MCF 10A (cell line): ENCODE measurements at places on chromosomes 5 and 9.

DNA sequence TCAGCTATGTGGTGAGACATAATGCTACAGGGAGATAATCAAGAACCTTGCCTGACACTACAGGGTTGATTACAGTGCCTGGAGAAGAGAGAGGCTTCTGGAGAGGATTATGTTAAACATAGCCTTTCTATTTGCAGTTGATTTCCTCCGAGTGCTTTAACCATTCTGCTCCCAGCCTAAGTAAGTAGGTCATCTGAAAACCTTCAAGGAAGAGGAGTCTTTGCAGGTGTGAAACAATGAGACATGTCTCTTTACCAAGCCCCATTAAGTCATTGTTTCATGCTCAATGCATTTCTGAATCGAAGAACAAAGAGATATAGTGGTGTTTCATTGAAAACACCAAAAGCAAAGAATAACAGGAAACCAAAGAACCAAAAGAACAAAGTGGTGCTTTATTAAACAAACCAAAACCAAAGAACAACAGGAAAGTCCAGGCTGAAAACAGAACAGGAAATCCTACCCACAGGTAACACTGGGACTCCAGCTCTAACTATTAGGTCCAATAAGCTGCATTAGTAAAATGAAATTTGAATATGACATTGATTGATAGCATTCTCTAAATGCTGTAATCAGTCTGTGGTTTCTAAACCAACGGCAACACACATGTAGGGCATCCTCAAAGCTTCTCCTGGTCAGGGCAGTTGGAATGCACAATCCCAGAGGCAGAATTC, 113.3 kb upstream of the SPATA31D4 start:
- DNase-seq = no peak
- no peak overlapping the region for H3K4me3 ChIP-seq
- no peaks in the 10 kb centered on the region for H3K27me3 ChIP-seq
- H3K27ac ChIP-seq = no peak overlapping the region

- H3K4me1 ChIP-seq = peaks cover 12% of the 10 kb centered on the region
- peaks cover 55% of the 10 kb centered on the region for H3K36me3 ChIP-seq
- H3K27me3 ChIP-seq = no peaks in the 10 kb centered on the region
- peak overlapping the region; percentile 44 for H3K27ac ChIP-seq
These were observed 18.4 kb downstream of the ZNF346 start for GRCh38 chr5:177040814-177041420.

DNA sequence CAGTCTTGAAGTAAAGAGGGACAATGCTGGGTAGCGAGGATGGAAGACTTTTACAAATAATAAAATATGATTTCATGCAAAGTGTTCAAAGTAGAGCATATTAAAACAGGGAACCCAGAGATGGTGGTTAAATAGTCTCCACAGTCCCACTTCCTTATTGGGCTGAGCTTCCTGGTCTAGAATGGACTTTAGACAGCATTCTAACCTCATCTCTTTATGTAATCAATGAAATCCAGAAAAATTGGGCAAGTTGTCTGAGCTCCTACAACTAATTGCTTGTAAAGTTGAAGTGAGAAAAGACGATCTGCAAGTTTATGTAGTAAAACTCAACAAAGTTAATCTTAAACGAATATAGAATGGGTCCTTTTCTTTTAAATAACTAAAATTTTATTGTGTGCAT, 328.9 kb downstream of the PJA2 start:
- peaks cover 7% of the 10 kb centered on the region for H3K4me1 ChIP-seq
- H3K27ac ChIP-seq = no peak overlapping the region

DNA sequence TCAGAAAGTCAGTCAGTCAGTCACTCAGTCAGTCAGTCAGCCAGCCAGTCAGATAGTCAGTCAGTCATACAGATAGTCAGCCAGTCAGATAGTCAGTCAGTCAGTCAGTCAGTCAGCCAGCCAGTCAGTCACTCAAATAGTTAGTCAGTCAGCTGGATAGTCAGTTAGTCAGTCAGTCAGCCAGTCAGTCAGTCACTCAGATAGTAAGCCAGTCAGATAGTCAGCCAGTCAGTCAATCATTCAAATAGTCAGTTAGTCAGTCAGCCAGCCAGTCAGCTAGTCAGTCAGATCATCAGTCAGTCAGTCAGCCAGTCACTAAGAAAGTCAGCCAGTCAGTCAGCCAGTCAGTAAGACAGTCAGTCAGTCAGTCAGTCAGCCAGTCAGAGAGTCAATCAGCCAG, 477.1 kb downstream of the AGTPBP1 start:
- DNase-seq = no peak
- H3K27ac ChIP-seq = no peak overlapping the region
- no peaks in the 10 kb centered on the region for H3K4me1 ChIP-seq
- no peaks in the 10 kb centered on the region for H3K27me3 ChIP-seq

DNA sequence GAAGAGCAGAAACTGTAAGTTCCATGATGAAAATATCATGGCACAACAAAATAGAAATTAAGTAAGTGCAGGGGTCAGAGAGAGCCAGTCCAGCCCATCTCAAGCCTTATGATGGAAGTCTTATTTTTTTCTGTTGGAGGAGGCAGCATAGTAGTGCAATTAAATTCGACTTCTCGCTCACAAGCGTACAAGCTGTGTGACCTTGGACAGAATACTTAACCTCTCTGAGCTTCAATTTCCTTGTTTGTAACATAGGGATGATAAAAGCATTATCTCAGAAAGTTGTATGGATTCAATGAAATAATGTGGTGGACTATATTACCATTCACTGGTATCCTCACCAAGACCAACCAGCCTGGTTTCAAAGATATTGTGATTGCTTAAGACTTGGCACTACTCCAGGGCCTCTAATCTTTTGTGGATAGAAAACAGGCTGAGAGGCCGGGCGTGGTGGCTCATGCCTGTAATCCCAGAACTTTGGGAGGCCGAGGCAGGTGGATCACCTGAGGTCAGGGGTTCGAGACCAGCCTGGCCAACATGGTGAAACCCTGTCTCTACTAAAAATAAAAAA, 26.8 kb upstream of the MVB12B start:
- H3K27ac ChIP-seq = no peak overlapping the region
- H3K27me3 ChIP-seq = peaks cover 11% of the 10 kb centered on the region
- H3K4me1 ChIP-seq = no peaks in the 10 kb centered on the region

- no peaks in the 10 kb centered on the region for H3K4me1 ChIP-seq
- H3K4me3 ChIP-seq = no peak overlapping the region
- H3K27me3 ChIP-seq = peaks cover 7% of the 10 kb centered on the region
- DNase-seq = no peak
- H3K36me3 ChIP-seq = no peaks in the 10 kb centered on the region
These were observed 140.6 kb downstream of the C5orf15 start for GRCh38 chr5:133827830-133828229.

GRCh38 chr5:170623576-170624181, 119.9 kb downstream of the KCNIP1 start:
- DNase-seq = peak; percentile 78
- no peak overlapping the region for H3K4me3 ChIP-seq
- no peaks in the 10 kb centered on the region for H3K36me3 ChIP-seq
- H3K27me3 ChIP-seq = peaks cover 27% of the 10 kb centered on the region
- H3K27ac ChIP-seq = no peak overlapping the region

DNA sequence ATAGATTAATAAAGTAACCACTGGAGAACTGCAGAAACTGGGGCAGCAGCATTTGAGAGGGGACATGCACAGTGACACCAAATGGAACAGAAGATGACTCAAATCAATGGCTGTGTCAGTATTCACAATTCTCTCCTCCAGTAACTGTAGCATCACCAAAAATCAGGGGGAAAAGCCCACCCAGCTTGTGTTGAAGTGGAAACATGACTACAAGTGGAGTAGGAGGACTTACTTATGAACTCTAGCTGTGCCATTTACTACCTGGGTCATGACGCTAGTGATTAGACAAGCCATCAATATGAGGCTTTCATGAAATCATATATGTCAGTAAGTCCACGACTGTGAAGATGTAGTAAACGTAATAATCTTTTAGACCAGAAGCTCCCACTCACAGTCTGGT, 199.8 kb upstream of the PTGER4 start:
- no peaks in the 10 kb centered on the region for H3K36me3 ChIP-seq
- no peak for DNase-seq
- peaks cover 10% of the 10 kb centered on the region for H3K4me1 ChIP-seq
- no peaks in the 10 kb centered on the region for H3K27me3 ChIP-seq

- H3K36me3 ChIP-seq = no peaks in the 10 kb centered on the region
- H3K27ac ChIP-seq = no peak overlapping the region
- DNase-seq = no peak
- no peaks in the 10 kb centered on the region for H3K27me3 ChIP-seq
These were observed 26.7 kb upstream of the XPA start for GRCh38 chr9:97723819-97724218.

- no peaks in the 10 kb centered on the region for H3K36me3 ChIP-seq
- H3K4me3 ChIP-seq = no peak overlapping the region
- no peak overlapping the region for H3K27ac ChIP-seq
- no peaks in the 10 kb centered on the region for H3K4me1 ChIP-seq
- H3K27me3 ChIP-seq = no peaks in the 10 kb centered on the region
These were observed 319.3 kb downstream of the TLE1 start for GRCh38 chr9:81370096-81370495.

DNA sequence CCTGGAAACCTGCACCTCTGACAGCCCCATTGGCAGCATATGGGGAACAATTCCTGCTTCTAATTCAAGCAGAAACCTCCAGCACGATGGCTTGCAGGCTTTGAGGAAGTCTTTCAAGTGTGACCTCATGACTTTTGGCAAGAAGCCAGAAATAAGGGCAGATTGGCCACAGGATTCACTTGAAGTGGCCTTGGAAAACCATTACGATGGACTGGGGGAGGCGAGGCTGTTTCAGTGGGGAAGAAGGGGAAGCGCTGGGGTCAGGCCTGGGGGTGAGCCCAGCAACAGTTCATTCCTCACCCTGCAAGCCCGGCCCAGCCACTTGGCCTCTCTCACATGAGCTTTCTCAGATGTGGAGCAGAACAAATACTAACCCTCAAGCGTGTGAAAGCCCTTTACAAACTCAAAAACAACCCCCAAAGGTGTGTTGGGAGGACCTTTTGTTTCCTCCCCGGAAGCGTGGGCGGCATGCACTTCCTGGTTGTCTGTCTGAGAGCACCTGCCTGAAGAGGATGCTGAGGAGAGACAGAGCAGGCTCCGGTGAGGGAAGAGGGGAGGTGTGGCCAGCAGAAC, 26.9 kb upstream of the EEIG1 start:
- peak; percentile 45 for DNase-seq
- no peaks in the 10 kb centered on the region for H3K36me3 ChIP-seq
- H3K4me1 ChIP-seq = peaks cover 11% of the 10 kb centered on the region
- no peak overlapping the region for H3K27ac ChIP-seq

DNA sequence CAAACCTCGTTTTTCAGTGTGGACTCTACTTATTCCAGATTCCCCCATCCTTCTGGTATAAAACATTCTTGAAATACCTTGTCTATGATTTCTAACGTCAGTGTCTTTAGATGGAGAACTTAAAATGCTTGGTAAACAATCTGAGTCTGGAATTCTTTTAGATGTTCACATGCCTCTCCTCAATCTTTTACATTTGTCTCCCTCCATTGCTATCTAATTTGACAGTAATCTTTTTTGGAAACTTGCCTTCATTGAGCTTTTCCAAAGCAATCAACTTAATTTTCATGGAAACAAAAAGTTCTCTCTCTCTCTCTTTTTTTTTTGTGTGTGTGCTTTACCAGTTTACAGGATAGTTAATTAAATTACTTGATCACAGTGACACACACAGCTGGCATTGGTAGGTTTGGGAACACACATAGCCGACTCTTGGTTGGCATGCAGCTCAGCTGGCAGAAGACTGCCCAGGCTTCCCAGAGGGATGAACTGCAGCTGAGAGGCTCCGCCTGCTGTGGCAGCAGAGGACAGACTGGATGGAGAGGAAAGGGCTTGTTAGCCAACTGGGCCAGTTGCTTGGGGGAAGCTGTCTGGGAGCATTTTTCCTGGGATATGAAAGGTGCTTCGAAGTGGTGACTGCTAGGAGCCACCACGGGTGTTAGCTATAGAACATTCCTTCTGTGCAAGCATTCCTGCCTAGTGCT, 271.3 kb downstream of the ZSWIM6 start:
- no peak overlapping the region for H3K4me3 ChIP-seq
- no peaks in the 10 kb centered on the region for H3K36me3 ChIP-seq
- H3K27me3 ChIP-seq = no peaks in the 10 kb centered on the region
- peak; percentile 23 for DNase-seq
- H3K27ac ChIP-seq = no peak overlapping the region

- H3K36me3 ChIP-seq = peaks cover 25% of the 10 kb centered on the region
- no peak overlapping the region for H3K27ac ChIP-seq
- no peak for DNase-seq
- H3K4me3 ChIP-seq = no peak overlapping the region
- H3K27me3 ChIP-seq = no peaks in the 10 kb centered on the region
- H3K4me1 ChIP-seq = peaks cover 16% of the 10 kb centered on the region
These were observed 108.7 kb downstream of the LIFR start for GRCh38 chr5:38447786-38448185.

- H3K27me3 ChIP-seq = no peaks in the 10 kb centered on the region
- peak; percentile 5 for DNase-seq
- H3K4me1 ChIP-seq = peaks cover 15% of the 10 kb centered on the region
These were observed 338.9 kb downstream of the EFNA5 start for GRCh38 chr5:107331882-107332281.

DNA sequence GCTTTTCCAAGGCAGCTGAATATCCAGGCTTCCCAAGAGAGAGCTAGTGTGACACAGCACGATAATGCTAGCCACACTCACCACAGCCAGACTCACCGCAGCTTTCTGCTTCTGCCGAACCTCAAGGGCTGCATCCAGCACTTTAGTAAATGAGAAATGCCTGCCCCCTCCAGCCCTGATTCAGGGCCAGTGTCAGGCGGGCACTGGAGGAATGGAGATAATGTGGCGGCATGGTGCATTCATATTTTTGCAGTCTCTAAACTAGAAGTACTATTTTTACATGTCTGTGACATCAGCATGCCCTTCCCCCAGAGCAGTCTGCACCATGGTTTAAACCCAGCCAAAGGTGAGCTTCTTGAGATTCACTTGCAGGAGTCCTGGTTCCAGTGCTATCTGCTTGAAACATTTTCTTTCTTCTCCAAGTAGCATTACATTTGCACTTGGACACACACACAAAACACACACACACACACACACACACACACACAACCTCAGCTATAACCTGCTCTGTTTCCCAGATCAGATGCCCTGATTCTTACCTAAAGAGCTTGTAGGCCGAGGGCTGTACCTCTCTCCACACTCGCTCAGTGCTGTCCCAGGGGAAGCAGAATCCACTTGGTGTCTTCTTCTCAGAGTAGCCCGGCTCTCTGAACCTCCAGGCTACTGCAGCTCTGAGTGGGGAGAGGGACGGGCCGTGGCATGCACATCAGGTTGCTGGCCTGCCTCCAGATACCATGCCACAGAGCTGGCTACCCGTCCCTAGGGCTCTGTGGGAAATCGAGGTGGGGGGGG, at the start of gene FGF1:
TSS of gene FGF1 (minus strand) at position 673 of the 792 bp plus-strand sequence. CDS start 71,963 bp downstream, outside the sequence.
- H3K27me3 ChIP-seq = no peaks in the 10 kb centered on the region
- no peaks in the 10 kb centered on the region for H3K36me3 ChIP-seq
- peaks cover 43% of the 10 kb centered on the region for H3K4me1 ChIP-seq
- peak; percentile 89 for DNase-seq

DNA sequence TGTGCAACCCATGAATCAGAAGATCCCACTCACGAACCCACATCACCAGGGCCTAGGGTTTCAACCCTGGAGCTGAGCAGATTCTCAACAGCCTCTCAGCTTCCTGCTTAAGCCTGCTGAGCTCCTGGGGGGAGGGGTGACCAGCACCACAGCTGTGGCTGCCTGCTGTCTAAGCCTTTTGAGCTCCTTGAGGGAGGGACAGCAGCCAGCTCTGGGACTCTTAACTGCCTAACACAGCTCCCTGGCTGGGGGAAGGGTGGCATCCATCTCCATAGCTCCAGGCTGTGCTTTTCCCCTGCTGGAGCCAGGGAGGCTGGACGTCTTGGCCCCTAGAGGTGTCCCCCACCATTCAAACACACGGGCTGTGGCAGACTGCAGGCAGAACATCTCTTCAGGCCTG, 250.3 kb downstream of the DMAC1 start:
- H3K4me1 ChIP-seq = no peaks in the 10 kb centered on the region
- no peak overlapping the region for H3K27ac ChIP-seq
- no peaks in the 10 kb centered on the region for H3K36me3 ChIP-seq
- peaks cover 81% of the 10 kb centered on the region for H3K27me3 ChIP-seq
